Activated T-helper 1 cell treated with anti-CD3 and anti-CD28 coated beads, Interleukin-2, amount 50 U/mL, for 16 hours (primary cell): ENCODE measurements at places on chromosomes 3 and 15.
A peak's percentile ranks its signal among the peaks of the same experiment; 100 is the strongest.

DNA sequence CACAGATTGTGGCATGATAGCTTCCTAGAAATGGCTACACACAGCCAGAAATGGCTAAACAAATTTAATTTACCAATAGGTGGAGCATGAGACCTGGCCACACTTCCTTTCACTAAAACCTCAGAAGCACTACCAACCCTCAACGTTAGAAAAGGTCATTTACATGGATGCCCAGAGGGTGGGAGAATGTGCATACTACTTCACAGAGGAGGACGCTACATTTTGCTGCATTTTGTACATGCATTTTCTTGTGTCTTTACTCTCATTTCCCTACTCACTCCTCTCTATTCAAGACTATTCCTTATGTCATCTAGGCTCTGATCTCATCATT is 40.1 kb downstream of the C2CD4B start:
- no peak for DNase-seq

DNA sequence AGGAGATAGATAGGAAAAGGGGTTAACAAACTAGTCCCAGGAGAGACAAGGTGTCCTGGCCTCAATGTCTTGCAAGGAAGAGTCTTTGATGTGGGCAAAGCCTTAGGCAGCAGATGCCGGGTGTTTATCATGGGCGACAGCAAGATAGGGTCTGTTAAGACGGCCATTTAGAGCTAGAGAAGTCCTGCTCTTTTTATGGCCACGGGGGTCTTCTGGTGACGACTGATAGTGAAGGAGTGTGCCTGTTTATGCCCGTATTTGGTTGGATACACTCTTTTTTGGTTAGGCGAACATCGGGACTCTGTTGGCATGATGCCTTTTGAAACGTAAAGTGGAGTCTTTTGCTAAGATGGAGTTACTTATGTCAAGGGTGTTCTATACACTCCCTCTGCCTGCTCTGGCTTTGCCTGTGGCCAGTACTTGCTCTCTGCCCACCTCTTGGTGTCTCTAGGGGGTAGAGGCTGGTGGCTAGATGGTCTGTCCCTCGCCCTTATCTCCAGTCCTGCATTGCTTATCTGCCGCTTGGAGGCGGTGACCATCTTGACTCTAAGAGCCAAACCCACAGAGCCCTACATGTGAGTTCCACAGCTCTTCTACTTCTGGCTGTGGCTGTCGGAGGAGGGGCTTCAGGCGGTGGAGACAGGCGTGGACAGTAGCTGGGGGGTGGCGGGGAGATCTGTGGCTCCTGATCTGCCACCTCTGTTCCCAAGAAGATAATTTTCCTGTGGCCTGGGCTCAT is 55.8 kb upstream of the ZBTB38 start:
- no peak for DNase-seq

GRCh38 chr15:76998663-76999285 is 3.8 kb downstream of the PSTPIP1 start:
- DNase-seq: no peak

GRCh38 chr15:69253156-69253555 is 45.6 kb upstream of the PAQR5 start:
- DNase-seq: no peak

GRCh38 chr3:4588466-4588865 is 95.3 kb downstream of the ITPR1 start:
- no peak for DNase-seq

DNA sequence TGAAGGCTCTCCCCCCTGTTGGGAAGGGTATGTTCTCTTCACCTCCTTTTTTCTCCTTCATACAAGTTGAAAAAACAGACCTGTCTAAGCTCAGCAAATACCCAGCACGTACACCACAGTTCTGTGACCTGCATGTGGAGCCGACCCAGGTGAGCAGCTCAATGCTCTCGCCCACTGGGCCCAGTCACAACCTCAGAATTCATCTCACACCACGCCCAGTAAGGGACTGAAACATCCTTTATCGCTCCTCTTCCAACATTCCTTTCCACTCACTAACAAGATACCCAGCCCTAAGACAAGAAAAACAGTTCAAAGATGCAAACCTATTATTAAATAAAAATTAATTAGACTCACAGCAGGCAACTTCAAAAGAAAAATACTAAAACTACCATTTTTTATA is 68.9 kb downstream of the FOXP1 start:
- no peak for DNase-seq

- DNase-seq: no peak
Measured at GRCh38 chr3:175911937-175912336, 1052.8 kb downstream of the NAALADL2 start.

DNA sequence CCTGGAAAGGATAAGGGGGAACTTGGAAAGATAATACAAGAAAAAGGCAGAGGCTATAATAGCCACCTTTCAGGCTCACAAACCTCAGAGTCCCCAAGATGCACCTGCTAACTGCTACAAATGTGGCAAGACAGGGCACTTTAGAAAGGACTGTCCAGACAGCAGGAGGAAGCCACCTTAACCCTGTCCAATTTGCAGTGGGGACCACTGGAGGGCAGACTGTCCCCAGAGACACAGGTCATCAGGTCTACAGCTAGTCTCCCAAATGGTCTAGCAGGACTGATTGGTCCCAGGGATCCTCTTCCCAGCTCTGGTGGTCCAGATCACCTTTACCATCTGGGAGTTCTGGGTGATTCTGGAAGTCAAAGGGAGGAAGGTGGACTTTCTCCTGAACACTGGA is 882.5 kb upstream of the GBE1 start:
- DNase-seq: no peak

GRCh38 chr3:196049653-196050052 is 32.2 kb downstream of the TFRC start:
- no peak for DNase-seq

DNA sequence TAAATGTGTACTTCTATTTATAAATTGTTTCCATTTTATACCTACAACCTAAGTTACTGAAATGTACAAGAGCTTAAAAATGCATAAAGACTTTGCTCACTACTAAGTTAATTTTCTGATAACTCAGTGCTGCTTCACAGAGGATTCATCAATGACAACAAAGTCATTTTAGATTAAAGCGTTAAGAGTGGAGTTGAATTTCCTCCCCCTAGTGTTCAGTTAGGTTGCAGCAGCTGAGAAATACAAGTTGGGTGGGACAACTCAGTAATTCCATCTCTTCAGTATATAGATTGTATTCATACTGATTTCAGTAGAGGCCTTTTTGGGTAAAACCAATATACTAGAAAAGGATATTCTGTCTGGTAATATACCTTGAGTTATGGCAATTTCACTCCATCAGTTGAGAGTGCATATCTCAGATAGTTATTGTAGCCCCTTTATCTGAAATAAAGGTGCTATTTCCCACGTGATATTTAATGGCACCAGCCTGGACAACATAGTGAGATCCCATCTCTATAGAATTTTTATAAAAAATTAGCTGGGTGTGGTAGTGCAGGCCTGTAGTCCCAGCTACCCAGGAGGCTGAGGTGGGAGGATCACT is 6.9 kb upstream of the RPL35A start:
- DNase-seq: no peak

- DNase-seq: no peak
Measured at GRCh38 chr3:71189480-71189879, 394.0 kb downstream of the FOXP1 start.

GRCh38 chr3:8549354-8549753 is 47.7 kb downstream of the LMCD1 start:
- no peak for DNase-seq

DNA sequence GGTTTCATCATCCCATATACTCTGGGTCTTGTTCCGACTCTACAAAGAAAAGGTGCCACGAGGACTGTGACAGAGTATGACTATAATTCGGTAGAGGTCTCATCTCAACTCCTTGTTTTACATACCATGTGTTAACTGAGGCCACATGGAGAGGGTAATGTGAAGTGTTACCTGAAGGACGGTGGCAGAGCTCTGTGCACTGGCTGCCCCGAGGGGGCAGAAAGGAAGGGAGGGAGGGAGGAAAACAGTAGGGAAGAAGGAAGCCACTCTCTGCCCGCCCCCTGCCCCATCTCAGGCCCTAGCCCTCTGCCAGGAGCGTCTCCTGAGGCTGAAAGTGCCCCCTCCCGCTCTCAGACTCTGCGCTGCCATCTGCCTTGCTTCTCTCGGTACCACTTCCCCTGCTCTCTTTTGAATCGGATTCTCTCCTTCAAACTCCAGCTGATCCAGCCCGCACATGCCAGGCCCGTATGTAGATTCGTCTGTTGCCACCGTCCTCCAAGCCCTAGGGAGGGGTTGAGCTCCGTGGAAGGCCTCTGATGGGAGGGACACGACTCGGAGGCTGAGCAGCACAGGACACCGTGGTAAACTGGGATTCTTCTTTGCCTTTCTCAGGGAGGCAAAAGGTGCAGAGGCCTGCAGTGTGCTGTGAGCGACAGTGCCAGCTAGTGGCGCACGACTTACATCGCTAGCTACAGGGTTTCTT is 70.5 kb upstream of the ATP10A start:
- DNase-seq: peak; percentile 30

DNA sequence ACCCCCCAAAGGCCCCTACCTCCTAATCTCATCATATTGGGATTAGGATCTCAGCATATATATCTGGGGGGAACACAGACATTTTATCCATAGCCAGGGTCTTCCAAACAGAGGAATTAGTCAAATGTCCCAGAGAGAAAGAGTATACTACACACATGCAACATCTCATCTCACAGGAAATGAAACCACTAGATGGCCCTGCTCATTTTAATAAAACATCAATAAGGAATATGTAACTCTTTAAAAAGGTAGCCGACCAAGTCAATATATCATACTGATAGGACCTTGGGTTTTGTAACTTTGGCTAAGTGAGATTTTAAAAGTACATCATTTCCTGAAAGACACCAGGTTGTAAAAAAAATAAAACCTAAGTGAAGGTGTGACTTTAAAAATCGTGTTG is 45.6 kb upstream of the THSD4 start:
- DNase-seq: no peak

GRCh38 chr3:29488922-29489321 is 208.1 kb downstream of the RBMS3 start:
- DNase-seq: no peak

GRCh38 chr3:11155341-11156025 is 1.2 kb downstream of the HRH1 start:
- DNase-seq: no peak

- DNase-seq: no peak
Measured at GRCh38 chr3:105013657-105014056, 353.1 kb upstream of the ALCAM start.

- DNase-seq: no peak
Measured at GRCh38 chr15:47846876-47847275, 129.6 kb downstream of the SEMA6D start.
